ENCODE measurements at places on chromosomes 3 and 15.

DNA sequence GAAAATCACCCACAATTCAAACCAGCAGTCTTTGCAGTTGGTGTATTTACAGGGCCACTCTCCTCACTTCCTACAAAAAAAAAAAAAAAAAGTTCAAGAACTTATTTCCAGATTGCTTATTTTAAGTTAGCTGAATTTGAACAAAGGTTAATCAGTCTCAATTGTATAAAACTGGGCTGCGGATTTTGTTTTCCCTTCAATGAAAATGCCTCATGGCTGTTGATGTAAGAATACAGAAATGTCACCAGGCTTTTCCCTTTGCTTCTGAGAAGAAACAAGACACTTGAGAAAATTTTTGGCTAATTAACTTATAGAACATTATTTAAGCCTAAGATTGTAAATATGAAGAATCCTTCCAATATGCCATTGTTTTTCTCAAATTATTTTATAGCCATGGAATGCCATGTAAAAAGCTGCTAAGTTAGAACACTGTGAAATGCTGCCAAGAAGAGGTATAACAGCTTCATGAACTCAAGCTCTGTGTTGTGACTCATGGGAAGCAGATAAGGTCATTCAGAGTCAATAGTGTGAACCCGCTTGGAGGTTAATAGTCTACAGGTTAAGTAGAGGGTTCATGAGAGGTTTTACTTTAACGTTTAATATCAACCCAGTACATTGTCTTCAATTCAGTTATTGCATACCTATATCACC, 84.3 kb upstream of the ABI3BP start:
- no peak for DNase-seq

GRCh38 chr15:47331829-47332393, 385.4 kb upstream of the SEMA6D start:
- no peak for DNase-seq

DNA sequence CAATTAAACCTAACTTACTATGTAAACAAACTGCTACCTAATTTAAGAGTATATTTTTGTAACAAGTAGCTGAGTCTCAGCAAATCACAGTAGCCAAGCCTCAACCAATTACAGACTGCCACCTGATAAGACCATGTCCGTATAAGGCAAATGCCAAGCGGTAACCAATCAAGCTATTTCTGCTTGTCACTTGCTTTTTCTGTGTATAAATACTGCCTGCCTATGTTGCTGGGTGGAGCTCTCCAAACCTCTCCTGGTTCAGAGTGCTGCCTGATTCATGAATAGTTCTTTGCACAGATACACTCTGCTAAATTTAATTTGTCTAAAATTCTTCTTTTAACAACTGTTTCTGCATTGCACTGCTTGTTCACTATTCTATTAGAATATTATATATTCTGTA, 42.6 kb downstream of the ZNF148 start:
- no peak for DNase-seq

- DNase-seq: no peak
Observed at GRCh38 chr3:141411251-141411771, 43.0 kb downstream of the ZBTB38 start.

Data from effector CD8-positive, alpha-beta T cell (primary cell).